ENCODE measurements at places on chromosomes 3 and 15.
A peak's percentile ranks its signal among the peaks of the same experiment; 100 is the strongest.

DNA sequence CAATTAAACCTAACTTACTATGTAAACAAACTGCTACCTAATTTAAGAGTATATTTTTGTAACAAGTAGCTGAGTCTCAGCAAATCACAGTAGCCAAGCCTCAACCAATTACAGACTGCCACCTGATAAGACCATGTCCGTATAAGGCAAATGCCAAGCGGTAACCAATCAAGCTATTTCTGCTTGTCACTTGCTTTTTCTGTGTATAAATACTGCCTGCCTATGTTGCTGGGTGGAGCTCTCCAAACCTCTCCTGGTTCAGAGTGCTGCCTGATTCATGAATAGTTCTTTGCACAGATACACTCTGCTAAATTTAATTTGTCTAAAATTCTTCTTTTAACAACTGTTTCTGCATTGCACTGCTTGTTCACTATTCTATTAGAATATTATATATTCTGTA, 42.6 kb downstream of the ZNF148 start:
- no peak for ATAC-seq

DNA sequence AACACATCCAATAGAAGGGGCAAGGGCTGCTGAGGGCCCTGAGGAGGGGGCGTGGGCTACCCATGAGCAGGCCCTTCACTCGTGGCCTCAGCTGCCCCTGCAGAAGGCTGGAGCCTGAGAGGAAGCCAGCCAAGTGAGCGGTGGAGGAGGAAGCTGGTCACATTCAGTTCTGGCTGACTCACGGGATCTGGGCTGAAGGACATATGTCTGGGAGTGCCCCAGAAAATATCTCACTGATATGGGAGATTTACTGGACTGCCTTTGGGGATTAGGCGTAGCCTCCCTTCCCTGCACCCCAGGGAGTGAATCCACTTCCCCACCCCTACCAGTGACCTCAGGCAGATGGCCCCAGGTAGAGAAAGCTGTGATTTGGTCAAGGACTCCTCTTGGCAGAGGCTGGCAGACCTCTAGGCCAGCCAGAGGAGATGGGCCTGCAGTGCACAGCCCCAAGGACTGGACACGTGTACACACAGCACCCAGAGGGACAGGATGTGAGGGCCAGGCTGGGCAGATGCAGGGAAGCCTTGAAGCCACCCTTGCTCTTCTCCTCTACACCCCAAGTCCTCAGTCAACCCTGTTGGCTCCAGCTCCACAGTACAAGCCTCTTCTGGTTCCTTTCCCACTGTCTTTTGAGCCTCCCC, 14.2 kb upstream of the ANKDD1A start:
- ATAC-seq = no peak

GRCh38 chr3:71616571-71617021, 33.1 kb upstream of the FOXP1 start:
- no peak for ATAC-seq

GRCh38 chr15:94700211-94700610, 468.9 kb downstream of the MCTP2 start:
- ATAC-seq = no peak

DNA sequence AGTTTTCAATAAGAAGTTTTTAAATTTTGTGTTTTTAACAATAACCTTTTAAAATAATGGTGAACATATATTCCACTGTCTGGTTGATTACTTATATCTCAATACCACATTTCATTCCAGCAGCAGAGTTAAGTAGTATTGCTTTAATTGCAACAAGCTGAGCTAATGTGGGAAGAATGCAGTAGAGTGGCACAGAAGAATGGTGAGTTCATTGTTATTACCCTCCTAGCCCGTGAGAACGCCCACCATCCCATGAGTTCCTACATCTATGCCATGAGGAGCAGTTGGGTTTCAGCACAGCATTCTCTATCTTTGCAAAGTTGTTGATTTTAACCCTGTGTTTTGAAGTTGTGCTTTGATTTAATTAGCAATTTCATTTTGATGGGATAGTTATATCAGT, 17.8 kb upstream of the NR2E3 start:
- ATAC-seq = peak; percentile 29

All from motor neuron (in vitro differentiated cells).